Activated CD4-positive, alpha-beta memory T cell treated with anti-CD3 and anti-CD28 coated beads, Interleukin-2, amount 10 ng/mL, durations not matched to agents 7 days and 5 days (primary cell): ENCODE measurements at places on chromosomes 2 and 18.

- DNase-seq: no peak
Measured at GRCh38 chr18:48938827-48939204, 11.9 kb downstream of the SMAD7 start.

DNA sequence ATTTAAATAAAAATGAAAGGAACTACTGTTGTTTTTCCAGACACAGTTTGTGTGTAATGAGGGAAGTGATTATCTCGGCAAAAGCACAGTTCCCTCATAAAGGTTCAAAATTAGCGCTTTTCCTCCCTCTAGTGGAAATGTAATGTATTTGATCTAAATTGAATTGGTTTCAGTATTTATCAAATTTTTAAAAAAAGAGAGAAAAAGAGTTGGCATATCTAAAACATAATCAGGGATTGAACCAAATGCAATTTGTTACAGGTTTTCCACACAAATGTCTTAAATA, 37.5 kb downstream of the CMPK2 start:
- no peak for DNase-seq

- no peak for DNase-seq
Measured at GRCh38 chr18:74172697-74173433, 24.5 kb downstream of the TIMM21 start.

GRCh38 chr2:96315400-96316071, 9.6 kb upstream of the ITPRIPL1 start:
- DNase-seq: peak; percentile 61

DNA sequence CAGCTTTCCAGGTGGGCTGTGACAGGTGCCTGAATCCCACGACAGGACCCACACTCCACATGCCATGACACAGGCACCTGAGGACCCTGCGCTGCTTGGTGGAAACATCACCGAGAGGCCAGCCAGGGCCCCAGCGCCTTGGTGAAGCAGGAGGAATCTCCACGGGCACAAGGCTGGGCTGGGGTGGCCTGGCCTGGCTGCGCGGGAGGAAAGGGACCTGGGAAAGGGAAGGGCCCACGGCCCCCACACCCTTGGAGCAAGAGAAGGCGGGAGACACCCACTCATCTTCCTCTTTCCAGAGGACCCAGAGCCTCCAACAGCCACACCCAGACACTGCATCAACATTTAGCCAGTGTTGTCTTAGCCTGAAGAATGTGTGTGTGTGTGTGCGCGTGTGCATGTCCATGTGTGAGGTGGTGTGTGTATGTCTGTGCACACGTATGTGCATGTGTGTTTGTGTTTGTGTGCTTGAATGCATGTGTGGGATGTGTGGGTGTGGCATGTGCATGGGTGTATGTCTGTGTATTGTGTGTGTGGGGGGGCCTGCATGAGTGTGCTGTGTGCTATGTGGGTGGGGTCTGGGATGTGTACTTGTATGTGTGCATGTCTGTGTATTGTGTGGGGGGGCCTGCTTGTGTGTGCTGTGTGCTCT, 6.3 kb upstream of the OTOS start:
- no peak for DNase-seq

- peak; percentile 57 for DNase-seq
Measured at GRCh38 chr18:57434536-57435494, at the start of gene ONECUT2. ONECUT2 (plus strand) TSS chr18:57435374; CDS start chr18:57435717, 343 bp downstream.

DNA sequence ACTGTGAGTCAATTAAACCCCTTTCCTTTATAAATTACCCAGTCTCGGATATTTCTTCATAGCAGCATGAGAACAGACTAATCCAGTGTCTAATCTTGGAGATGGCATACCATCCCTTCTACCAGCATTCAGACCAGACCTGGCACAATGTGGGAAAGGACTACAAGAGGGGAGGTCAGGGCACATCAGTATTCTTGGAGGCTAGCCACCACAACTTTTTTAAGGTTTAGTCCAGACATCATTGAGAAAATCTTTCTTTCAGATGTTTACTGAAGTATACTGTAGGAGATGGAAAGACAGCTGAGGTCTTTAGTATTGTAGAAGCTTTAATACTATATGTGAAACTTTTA, 4.0 kb downstream of the RALB start:
- no peak for DNase-seq

DNA sequence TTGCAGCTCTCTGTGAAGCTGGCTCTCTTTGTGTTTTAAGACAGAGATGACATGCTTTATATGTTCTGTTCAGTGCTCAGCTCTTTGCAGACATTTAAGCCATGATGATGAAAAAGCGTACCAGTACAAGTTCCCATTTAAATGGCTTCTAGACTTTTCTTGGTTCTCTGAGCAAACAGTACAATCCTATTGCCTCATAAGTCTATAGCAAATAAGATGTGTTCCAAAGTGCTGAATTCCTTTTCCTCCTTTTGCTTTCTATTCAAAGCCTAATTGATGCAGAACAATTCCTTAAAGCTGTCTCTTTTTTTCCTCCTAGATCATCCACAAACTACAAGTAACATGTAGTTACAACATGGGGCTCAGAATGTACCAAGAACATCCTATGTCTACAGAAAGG, 168.8 kb upstream of the SPATS2L start:
- DNase-seq: no peak

GRCh38 chr2:24969784-24970183, 2.0 kb downstream of the DNAJC27 start:
- no peak for DNase-seq
